ENCODE measurements at places on chromosomes 2 and 18.

- no peak for DNase-seq
Measured at GRCh38 chr2:27765621-27766286, 5.8 kb upstream of the MRPL33 start.

DNA sequence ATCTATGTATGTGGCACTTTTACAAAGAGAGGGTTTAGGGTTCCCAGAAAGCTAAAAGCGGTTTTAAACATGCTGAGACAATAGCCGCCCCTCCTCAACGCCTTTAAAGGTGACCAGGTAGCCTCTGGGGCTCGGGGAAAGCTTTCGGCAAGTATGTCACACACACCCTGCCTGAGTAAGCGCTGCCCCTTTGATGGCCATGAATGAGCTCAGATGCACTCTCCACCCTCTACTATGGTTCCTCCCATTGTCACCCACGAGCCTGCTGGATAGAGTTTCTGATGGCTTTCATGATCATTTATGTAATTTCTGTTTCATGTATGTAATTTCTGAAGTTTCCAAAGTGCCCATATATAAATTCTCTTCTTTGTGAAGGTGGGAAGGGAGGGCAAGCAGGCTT is 44.1 kb upstream of the GRHL1 start:
- DNase-seq = no peak

DNA sequence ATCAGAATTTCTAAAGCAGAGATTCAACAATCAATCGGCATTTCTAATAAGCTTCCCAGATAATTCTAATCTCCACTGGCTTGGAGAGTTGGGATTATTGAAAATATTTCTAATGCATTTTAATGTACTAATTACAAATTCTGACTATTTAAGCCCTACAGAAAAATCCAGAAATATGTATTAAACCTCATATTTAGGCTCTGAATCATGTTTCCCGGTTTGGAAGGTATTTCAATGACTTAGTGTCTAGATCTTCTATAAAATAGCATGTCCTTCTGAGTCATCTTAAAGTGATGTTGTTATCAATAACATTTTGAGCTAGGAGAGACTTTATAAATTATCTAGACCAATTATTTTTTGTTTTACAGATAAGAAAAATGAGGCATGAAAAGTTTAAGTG is 258.8 kb upstream of the NRXN1 start:
- no peak for DNase-seq

DNA sequence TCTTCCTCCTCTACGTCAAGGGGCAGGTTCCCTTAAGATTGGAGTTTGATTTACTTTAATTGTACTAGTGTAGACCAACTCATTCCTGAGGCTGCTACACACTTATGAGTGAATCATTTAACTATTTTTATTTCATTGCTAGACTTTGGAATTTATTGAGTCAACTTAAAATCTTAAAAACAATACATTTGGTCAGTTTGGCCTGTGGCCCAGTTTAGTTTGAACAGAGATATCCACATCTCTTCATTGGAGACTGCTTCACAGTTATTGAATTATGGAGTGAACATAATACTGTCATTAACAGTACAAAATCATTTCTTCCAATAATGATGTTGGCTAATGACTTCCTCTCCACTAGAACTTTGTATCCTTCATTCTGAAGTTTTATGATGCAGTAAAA is 34.5 kb upstream of the STPG4 start:
- DNase-seq = no peak

GRCh38 chr2:185567940-185568339 is 170.7 kb upstream of the FSIP2 start:
- DNase-seq = no peak

GRCh38 chr2:169260846-169261642 is 101.3 kb downstream of the LRP2 start:
- DNase-seq = no peak

- DNase-seq = no peak
Measured at GRCh38 chr2:201377218-201377617, 20.1 kb upstream of the FLACC1 start.

GRCh38 chr2:46342566-46343315 is 45.5 kb downstream of the EPAS1 start:
- no peak for DNase-seq

GRCh38 chr18:63074981-63075404 is 244.6 kb downstream of the BCL2 start:
- DNase-seq = peak; percentile 29

DNA sequence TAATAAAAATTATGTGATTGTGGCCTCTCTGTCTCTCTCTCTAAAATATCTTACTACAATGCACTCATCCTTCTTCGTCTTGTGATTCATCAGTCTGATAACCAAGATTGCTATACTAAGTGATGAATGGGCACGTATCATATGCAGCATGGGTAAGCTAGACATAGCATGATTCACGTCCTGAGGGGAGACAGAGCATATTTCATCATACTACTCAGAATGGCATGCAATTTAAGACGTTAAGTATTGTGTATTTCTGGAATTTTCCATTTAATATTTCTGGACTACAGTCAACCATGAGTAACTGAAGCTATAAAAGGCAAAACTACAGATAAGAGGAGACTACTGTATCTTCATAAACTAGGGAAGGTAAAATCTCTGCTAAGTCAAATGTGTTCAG is 97.0 kb upstream of the CD226 start:
- no peak for DNase-seq

DNA sequence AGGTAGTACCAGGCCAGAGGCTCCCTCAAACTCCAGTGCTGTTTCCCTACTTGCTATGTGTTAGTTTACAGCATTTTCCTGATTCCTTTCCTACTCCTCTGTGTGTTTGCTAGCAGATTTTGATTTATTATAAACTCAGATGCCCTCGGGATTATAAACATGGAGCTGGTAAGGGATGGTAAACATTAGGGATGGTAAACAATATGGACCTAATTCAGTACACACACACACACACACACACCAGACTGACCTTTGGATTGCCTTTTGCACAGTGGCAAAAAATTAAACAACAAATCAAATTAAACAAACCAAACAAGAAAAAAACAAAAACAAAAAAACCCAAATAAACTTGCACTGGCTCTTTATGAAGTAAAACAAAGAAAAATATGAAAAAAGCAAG is 55.4 kb upstream of the ACVR1 start:
- no peak for DNase-seq

- peak; percentile 30 for DNase-seq
Measured at GRCh38 chr2:26767129-26767528, 3.0 kb downstream of the SLC35F6 start.

DNA sequence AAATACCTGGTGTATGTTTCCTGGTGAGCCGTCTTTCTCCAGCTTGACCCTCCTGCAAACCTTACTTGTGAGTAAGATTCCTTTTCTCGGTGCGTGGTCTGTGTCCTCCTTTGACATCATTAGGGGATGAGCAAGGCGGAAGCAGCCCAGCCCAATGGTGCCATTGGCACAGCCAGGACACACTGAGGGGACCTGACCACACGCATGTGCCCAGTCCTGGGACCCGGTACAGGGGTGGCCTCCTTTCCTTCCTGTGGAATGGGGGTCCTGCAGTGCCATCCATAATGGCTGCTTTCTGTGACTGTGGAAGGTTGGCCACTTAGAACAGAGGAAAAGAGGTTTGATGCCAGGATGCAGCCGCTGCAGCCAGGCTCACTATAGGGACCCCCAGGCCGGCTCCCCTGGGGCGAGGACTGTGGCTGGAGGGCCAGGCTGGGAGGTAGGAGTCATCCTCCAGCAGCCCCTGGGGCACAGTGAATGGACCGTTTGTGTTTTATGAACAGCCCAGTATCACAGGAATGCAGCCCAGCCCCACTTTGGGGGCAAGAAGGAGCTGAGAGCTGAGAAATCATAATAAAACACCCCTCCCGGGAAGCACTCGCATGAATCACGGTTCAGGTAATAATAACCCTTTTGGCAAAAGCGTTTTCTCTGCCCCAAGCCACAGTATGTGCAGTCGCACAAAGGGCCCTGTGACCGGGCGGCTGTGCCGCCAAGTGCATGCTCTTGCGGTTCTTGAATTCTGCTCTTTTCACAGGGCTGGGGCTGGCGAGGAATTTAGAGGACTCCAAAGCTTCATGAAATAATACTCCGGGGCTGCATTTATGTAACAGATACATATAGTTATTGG is 73.2 kb downstream of the ASB1 start:
- no peak for DNase-seq

DNA sequence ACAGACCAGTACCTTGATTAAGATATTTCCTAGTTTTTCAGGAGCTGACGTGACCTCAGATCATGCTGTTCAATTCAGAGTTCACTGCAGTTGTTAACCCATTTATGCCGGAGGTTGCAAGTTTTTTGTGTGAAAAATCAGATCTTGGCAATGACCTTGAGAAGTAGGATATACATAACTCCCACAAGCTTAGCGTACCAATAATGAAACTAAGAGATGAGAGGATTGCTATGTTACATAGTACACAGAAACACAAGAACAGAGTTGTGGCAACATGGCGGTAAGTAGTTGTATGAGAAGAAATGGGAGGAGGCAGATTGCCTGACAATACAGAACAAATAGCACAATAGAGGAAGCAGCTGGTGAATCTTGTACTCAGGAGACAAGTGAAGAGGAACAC is 39.1 kb downstream of the PPIG start:
- DNase-seq = no peak

GRCh38 chr2:113175042-113175628 is 1.4 kb downstream of the PSD4 start:
- no peak for DNase-seq

DNA sequence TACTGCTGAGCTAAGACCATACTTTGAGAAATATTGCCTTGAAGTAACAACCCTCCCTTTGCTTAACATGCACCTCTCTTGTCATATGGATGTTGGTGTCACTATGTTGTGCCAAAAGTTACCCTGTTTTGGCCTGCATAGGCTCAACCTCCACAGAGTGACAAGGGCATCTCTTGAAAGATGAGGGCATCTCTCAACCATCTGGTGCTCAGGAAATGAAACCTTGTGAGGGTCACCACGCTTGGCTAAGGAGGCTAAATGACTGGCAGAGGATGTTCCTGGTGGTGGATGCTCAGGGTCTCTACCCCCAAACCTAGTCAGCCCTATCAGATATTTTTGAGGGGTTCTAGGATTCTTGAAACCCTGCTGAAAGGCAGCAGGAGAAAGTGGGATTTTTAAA is 2.3 kb downstream of the LHCGR start:
- no peak for DNase-seq

DNA sequence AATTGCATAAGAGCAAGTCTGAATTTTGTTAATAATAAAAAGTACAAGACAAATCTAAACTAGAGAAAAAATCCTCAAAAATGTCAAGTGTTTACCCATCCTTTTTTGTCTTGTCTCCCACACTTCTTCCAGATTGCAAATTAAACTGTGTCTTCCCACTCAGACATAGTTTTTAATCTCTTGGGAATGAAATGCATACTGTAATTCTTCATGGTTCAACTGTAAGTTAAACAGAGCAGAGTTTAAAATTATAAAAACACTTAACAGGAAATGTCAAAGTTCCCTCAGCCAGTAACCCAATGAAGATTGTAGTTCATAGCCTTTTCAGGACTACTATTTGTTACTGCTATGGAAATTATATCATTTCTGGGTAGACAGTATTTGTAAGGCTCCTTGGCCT is 171.8 kb downstream of the UBE2E3 start:
- DNase-seq = no peak

- DNase-seq = no peak
Measured at GRCh38 chr2:241952816-241953215, 83.3 kb downstream of the RTP5 start.

DNA sequence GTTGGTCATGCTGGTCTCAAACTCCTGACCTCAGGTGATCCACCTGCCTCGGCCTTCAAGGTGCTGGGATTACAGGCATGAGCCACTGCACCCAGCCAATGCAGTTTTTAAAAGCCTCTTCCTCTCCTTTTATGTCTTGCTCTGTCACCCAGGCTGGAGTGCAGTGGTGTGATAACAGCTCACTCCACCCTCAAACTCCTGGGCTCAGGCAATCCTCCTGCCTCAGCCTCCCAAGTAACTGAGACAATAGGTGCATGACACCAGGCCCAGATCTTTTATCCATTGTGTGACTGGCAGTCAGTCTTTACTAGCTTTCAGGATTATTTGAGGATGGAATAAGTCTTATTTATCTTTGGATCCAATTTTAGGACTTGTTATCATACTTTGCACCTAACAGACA is 13.2 kb downstream of the KCTD18 start:
- no peak for DNase-seq

DNA sequence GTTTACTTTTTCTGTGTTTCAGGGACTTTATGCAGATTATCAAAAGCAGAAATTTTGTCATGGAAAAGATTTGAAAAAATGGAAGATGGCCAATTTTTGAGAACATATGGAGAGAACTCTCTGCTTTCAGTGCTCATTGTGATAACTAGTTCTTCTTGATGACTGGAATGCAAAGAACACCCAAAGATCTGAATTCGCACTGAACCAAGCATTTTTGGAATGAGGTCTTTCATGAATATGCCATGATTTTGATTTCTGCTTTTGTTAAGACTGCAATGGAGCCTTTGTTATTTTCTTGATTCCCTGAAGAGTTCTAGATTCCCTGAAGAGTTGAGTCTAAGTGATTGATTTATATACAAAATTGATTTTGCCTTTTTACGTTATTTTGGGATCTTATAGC is 124.1 kb downstream of the FMNL2 start:
- no peak for DNase-seq

DNA sequence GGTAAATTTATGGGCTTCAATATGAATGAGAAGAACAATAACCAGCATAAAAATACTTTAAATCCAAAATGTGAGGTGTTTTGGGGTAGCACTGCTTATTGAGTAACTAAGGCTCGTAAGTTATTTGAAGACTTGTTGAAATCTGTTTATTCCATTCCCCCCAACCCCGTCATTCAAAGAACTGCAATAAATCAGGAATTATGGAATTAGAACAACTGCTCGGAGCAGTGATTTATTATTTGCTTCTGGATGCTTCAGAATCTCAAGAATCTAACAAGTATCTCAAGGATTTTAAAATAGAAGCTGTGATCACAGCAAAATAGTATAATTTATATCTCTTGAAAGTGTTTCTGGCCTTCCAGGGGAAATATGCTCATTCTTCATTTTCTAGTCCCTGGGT is 86.8 kb downstream of the EML6 start:
- no peak for DNase-seq

DNA sequence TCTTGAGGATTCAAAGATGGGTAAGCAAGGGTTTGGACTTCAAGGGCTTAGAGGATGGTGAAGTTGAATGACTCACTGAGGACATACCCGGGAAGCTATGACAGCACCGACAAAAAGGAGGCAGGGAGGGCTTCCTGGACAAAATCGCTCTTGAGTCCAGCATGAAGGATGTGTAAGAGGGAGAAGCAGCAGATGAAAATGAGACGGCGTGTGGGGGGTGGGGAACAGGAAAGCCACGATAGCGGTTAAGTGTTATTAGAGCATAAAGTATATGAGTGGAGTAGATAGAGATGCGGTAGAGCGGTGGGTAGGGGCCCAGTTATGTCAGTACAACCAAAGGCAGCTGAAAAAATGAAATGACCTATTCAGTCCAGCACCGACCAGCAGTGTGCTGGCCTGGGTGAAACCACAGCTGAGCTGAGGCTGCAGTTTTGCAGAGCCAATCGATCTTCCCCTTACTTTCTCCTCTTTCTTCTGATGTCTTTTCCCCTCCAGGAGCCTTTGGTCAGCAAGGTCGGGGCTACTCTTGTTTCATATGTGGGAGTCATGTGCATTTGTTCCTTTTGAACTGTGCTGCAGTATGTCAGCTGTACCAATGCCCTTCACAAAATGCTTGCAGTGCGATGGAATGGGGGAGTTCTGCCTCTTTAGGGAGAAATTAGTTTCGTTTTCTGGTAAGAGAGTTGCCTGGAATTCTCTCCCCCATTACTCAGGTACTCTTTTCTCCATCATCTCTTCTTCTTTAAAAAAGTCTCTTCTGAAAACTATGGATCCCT is 2.0 kb upstream of the THUMPD2 start:
- no peak for DNase-seq
